ENCODE measurements at places on chromosomes 4 and X.

DNA sequence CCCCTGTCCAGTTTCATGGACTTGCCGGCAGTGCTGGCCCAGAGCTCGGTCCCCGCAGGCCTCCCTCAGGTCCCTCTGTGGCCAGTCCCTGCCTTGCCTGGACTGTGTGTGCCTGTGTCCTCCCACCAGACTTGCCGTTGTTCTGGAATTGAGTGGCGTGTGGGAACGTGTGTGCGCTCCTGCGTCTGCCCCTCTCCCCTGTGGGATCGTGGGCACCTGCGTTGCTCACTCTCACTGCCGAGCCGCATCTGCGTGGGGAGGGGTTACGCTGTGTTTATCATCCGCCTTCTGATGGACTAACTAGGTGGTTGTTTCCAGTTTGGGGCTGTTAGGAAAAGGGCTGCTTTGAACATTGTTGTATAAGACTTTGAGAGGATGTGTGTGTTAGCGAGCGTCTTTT is 21.2 kb downstream of the PCGF3 start:
- DNase-seq = peak; percentile 44

GRCh38 chrX:68695206-68695845 is 47.9 kb downstream of the STARD8 start:
- no peak for DNase-seq

GRCh38 chr4:17335371-17335770 is 176.5 kb downstream of the QDPR start:
- DNase-seq = no peak

- DNase-seq = no peak
Observed at GRCh38 chrX:72349190-72349589, 43.5 kb upstream of the CITED1 start.

GRCh38 chr4:146260521-146260920 is 46.2 kb downstream of the REELD1 start:
- DNase-seq = peak; percentile 29

DNA sequence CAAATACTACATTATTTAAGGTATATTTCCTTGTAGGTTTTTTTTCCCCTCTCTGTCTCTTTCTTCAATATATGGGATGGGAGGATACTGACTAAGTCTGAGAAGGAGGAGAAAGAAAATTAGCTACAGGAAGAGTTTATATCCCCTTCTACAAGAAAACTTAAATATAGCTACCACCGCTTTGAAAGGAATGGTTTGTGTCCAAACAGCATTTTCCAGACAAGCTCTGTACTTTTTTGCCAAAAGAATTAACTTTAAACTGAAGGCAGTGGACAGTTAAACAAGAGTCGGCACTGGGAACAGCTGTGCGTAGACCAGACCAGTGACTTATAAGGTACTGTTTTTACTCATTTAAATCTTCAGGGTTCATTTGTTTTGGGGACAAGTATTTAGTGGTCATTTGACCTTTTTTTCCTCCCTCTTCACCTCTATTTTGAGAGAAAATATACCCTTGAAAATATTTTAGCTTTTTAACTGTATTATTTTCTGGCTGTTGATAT is 303.7 kb downstream of the ARHGAP24 start:
- DNase-seq = peak; percentile 82

GRCh38 chrX:93868289-93868965 is 194.4 kb downstream of the FAM133A start:
- no peak for DNase-seq

- no peak for DNase-seq
Observed at GRCh38 chr4:82969414-82969813, 41.2 kb downstream of the LIN54 start.

GRCh38 chrX:140918398-140919038 is 83.9 kb upstream of the SPANXB1 start:
- DNase-seq = peak; percentile 37

GRCh38 chr4:4461850-4462249 is 74.9 kb downstream of the NSG1 start:
- no peak for DNase-seq

DNA sequence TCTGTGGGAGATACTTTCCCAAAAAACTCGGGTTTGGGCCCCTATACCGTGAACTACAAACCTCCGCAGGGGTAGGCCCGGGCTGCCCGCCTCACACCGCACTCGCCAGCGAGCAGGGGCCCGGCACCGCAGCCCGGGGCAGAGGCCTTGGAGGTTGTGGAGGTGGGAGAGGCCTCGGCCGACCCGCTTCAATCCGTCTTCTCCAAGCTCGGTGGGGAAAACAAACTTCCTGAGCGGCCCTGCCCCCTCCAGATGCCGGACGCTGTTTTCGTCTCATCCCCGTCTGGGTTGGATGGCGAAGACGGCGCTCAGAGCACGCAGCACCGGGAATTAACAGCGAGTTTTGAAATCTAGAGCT is 442 bp upstream of the MCUB start:
- DNase-seq = no peak

DNA sequence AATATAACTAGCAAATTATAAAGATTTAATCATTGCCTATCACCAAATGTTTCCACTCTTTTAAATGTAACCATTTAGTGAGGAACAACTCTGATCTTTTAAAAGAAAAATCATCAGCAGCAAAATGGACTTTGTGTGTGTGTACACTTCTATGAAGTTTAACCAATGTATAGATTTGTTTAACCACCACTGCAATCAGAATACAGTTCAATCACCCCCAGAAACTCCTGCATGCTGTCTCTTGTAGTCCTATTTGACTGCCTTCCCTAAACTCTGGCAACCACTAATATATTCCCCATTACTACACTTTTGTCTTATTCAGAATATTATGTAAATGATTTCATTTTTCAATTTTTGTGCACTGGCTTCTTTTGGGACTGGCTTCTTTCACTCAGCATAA is 1.7 kb upstream of the TCEAL8 start:
- no peak for DNase-seq

GRCh38 chrX:68842781-68843581 is 14.2 kb downstream of the EFNB1 start:
- peak; percentile 11 for DNase-seq

GRCh38 chr4:181807771-181808170 is 435.4 kb upstream of the TENM3 start:
- DNase-seq = no peak

DNA sequence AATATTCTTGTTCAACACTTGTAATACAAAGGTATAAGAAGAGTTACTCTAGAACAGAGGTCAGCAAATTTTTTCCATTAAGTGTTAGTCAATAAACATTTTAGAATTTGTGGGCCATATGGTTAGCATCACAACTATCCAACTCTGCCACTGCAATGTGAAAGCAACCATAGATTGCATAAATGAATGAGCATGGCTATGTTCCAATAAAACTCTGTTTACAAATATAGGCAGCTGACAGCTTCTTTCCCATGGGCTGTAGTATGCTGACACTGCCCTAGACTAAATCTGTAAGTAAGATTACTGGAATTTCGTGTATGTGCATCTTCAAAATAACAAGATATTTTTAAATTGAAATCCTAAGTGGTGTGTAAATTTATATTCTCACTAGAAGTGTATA is 73.7 kb downstream of the GABRA2 start:
- peak; percentile 22 for DNase-seq

GRCh38 chr4:39367166-39367565 is 1.0 kb upstream of the RFC1 start:
- no peak for DNase-seq

- DNase-seq = no peak
Observed at GRCh38 chr4:2287594-2287915, 25.6 kb upstream of the MXD4 start.

All from tongue (tissue), 3 donors.